ENCODE measurements at places on chromosomes 7 and 10.

DNA sequence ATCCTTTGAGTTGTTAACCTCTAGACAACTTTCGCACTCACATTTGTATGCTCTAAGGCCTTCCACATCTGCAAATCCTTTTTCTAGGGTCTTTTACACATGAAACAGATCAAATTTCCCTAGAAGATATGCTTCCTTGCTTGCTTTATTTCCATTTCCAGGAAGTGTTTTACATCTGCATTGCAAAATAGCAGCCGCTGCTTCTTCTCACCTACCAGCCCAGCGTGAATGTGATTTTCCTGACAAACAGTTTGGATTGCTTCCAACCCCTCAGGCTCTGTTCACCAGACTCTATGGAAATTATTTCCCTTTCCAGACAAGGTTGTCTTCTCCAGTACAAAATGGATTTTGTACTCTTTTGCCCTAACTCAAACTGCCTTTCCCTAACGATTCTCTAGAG is 50.9 kb upstream of the PAPSS2 start:
- no peak for DNase-seq

GRCh38 chr7:135095450-135095849 is 52.4 kb upstream of the TMEM140 start:
- no peak for DNase-seq

DNA sequence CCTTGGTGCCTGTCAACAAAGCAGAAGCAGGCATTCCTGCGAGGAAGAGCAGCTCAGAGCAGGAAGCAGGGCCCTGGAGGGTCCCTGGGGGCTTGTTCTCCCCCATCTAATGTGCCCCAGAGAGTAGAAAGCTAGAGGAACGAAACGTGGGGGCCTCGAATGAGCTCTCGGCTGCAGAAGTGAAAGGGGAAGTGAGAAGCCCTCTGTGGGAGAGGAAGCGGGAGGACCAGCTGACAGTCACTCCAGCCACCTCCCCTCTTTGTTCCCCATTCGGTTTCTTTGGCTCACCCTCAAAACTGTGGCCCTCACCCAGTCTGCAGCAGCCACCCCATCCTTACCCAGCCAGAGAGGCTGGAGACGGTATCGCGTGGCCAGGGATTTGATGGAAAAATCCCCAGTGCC is 25.0 kb downstream of the C10orf105 start:
- no peak for DNase-seq

DNA sequence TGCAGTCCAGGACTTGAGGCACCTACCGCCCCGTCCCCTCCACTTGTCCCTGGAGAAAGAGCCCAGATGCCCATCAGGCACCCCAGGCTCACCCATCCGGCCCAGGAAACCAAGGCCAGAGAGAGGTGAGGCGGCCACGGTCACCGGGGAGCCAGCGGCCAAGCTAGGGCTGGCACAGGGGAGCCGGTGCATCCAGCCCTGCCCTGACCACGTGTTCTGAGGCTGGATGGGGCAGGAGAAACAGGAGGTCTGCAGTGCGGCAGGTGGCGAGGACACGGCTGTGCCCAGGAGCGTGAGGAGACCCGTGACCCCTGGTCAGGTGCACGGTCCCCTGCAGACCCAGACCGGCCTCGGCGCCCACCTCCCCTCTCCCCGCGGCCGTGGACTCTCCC is 27.6 kb downstream of the UNCX start:
- DNase-seq: no peak

DNA sequence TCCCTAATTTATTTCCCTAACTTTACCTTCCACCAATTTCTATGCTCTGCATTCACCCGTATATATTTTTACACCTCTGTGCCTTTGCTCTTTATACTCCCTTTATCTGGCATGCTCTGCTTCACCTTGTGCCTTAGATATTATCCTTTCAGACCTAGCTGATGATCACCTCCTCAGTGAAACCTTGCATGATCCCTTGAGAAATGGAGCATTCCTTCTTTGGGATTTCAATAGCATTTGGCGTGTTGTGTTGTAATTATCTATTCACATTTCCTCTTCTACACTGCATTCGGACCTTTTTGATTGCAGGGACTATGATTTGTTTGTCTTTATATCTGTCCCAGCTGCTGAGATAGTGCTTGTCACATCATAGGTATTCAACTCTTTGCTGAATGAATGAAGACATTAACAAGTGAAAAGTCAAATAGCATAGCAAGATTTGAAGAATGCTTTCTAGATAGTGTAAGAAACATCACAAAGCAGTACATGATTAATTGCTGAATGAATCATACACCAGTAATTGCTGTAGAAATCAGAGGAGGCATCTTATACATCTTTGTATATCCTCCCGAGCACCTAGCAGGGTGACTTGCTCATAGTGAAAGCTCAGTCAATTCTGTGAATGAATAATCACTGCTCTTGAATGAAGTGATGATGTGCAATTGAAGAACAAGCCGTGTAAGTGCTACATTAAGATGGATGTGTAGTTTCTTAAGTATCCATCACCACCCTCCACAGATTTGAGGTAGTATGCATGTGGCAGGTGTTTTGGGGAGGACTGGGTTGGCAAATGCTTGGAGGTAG is 2.0 kb upstream of the TM9SF3 start:
- DNase-seq: peak; percentile 47

DNA sequence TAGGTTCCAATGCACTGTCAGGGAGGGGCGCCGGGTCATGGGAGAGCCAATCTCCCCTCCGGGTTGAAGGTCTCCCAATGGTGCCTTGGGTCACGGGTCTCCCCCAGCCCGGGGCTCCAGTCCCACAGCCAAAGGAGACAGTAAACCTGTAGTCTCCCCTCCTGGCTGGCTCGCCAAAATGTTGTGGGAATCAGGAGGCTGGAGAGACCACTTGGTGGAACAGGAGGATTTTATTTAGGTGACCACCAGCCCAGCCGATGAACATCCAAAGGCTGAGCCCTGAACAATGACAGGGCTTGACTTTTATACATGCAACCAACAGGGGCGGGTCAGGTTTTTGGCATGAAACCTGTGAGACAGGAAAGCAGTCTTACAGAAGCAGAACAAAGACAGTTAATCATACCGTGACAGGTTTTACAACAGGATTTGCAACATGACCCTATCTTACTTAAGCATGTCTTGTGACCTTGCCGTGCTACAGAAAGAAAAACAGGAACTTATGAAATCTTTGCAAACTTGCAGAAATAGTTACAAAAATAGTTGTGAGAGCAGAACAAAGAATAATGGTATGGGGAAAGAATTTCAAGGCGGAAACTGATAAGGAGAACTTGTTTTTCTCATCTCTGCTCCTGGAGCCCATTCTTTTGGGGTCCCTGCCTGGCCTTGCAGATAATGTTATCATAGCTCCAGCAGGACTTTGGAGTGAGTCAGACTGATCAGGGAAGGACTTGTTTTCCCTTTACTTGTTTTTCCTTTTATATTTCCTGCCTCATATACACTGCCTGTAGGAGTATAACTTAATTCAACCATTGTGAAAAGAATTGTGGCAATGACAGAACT is 7.1 kb downstream of the ERV3-1 start:
- peak; percentile 53 for DNase-seq

DNA sequence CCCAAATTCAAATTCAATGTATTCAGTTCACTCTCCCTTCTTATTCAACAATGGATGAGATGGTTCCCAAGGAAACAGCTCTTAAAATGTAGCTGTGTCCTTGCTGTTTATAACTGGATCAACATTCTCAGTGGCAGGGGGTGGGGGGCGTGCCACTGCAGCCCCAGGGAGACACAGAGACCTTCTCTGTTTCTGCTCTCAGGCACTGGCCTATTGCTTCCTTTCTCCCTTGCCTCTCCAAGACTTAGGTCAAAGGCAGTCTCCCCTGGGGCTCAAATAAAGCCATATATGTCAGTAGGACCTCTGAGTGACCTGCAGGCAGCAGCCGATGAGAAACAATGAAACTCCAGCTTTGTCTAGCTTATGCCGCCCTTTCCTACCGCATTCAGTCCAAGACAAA is 20.7 kb downstream of the VSTM4 start:
- DNase-seq: no peak

DNA sequence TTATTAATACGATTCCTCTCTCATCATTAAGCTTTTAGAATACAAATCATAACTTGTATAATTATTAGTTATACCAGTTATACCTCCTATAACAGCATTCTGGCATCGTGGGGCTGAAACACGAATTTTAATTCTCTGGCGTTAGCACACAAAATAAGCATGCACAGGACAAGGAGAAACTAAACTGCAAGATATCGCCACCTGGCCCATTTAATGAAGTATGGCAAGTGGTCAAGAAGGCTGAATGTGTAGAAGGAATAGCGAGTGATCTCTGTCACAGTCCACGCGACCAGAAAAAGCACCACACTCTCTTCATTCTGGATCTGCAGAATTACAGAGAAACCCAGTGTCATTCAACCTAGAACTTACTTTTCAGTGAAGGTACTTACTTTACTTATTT is 18.1 kb downstream of the HACD1 start:
- peak; percentile 55 for DNase-seq

- DNase-seq: no peak
Measured at GRCh38 chr7:55026086-55026790, 7.4 kb downstream of the EGFR start.

- peak; percentile 74 for DNase-seq
Measured at GRCh38 chr7:64098-64915, 128.1 kb upstream of the FAM20C start.

DNA sequence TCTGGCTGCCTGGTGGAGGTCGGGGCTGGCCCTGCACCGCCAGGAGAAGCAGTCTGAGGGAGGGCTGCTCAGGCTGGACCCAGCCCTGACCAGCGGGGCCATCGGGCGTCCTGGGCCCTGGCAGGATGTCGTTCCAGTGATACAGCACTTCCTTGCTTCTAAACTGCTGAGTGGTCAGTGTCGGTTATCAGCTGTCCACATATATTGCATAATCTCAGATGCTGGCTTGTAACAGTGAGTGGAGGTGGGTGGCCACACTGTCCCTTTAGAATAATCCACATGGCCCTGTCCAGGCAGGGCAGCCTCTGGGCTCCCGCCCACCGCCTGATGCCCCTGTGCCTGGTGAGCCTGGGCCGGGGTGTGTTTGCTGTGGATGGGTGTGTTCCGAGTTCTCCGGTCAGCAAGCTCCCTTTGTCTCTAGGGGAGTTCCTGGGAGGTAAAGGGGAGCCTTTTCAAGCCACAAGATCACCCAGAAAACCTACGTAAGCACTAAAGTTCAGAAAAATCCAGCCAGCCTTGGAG is 86.1 kb downstream of the LHPP start:
- peak; percentile 19 for DNase-seq

DNA sequence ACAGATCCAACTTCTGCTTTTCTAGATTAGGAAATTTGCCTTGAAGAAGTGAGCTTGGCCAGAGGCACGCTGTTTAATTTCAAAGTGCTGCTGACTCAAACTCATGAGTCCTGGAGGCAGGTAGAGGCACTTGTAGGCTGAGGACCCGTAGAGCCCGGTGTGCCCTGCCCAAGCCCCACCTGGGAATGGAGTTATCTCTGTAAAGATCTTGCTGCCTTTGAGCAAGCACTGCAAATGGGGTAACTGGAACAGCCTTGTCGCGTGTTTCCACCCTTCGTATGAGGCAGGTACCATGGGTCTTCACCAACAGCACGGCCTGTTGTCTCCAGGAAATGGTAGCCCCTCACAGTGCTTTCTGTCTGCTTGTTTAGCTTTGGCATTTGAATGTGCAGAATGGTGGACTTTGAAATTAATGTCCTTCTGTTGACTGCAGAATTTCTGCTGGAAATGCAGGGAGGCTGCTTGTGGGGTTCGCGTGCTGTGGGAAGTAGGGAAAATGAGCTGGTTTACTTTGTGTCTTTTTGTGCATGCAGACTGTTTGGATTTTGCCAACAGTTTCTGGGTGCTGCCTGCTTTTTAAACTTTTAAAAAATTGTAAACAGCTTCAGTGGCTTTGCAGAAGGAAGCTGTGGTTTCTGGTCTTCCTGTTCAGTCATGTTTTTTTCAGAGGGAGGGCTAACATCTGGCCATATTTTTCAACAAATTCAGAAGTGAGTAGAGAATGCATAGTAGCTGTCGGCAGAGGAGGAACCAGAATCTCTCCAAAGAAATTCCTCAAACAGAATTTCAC is 27.2 kb downstream of the CCM2 start:
- DNase-seq: peak; percentile 64

- no peak for DNase-seq
Measured at GRCh38 chr7:30214651-30215137, 69.7 kb upstream of the ZNRF2 start.

DNA sequence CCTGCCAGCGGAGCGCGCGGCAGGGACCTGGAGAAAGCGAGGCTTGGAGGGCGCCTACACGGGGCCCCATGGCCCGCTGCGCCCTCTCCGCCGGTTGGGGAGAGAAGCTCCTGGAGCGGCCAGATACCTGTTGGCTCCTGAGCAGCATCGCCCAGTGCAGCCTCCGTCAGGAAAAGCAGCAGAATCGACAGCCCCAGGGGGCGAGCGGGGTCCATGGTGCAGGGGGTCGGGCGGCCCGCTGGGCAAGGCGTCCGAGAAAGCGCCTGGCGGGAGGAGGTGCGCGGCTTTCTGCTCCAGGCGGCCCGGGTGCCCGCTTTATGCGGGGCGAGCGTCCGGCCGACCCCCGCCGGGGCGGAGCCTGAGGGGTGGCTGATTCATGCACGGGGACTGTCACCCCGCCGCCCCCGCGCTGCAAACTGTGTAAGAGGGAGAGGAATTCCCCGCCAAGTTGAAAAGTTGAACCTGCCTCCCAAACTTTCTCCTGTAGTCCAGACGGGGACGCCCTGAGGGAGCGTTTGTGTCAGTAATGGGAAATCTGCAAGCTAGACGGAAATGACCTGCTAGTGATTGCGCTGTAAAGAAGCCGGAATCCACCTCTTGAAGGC is at the start of gene TFPI2:
TSS of gene TFPI2 (minus strand) at position 290 of the 605 bp plus-strand sequence. CDS start at position 215, 75 bp downstream.
- peak; percentile 83 for DNase-seq

- DNase-seq: no peak
Measured at GRCh38 chr10:60910543-60910942, 33.4 kb downstream of the RHOBTB1 start.

DNA sequence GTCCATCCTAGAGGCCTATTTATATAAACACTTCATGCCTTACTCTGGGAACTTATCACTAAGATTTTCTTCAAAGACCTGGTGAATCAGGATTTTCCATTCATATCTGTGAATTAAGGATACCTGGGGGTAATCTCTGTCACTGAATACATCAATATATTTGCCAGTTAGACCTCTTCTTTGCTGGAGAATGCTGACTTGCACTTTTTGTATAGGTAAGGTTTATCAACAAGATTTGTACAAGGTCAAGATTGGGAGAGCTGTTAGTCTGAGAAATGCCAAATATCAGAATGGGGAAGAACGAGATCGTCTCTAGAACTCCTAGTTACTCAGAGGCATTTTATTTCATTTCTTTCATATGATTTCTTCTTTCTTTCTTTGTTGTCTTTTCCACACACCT is 1060.0 kb downstream of the NRG3 start:
- no peak for DNase-seq

GRCh38 chr7:149791-150636 is 42.4 kb upstream of the FAM20C start:
- no peak for DNase-seq

- DNase-seq: no peak
Measured at GRCh38 chr10:36313142-36313541, 671.0 kb upstream of the FZD8 start.

GRCh38 chr7:117652943-117653680 is 173.3 kb downstream of the CFTR start:
- DNase-seq: no peak

GRCh38 chr7:139915268-139915863 is 86.3 kb downstream of the TBXAS1 start:
- DNase-seq: peak; percentile 90

- DNase-seq: no peak
Measured at GRCh38 chr7:128420773-128421172, 11.0 kb upstream of the IMPDH1 start.

GRCh38 chr7:97145068-97145467 is 27.6 kb downstream of the SDHAF3 start:
- peak; percentile 52 for DNase-seq

- no peak for DNase-seq
Measured at GRCh38 chr7:98722402-98722801, 105.3 kb downstream of the NPTX2 start.

- DNase-seq: peak; percentile 26
Measured at GRCh38 chr10:43965033-43965917, 316.6 kb upstream of the ZNF32 start.
